ENCODE measurements at places on chromosomes 12 and 14.
A peak's percentile ranks its signal among the peaks of the same experiment; 100 is the strongest.

- DNase-seq, result no peak
These were observed 18.3 kb downstream of the HOXC4 start for GRCh38 chr12:54071942-54072341.

GRCh38 chr14:44108601-44109000 lies 398.5 kb downstream of the FSCB start:
- no peak for DNase-seq

GRCh38 chr14:60116181-60116580 lies 24.5 kb downstream of the PCNX4 start:
- no peak for DNase-seq

- peak; percentile 12 for DNase-seq
These were observed 63.8 kb downstream of the FBXO33 start for GRCh38 chr14:39368261-39368959.

- DNase-seq, result no peak
These were observed 179.2 kb upstream of the RTL1 start for GRCh38 chr14:101082436-101083384.

DNA sequence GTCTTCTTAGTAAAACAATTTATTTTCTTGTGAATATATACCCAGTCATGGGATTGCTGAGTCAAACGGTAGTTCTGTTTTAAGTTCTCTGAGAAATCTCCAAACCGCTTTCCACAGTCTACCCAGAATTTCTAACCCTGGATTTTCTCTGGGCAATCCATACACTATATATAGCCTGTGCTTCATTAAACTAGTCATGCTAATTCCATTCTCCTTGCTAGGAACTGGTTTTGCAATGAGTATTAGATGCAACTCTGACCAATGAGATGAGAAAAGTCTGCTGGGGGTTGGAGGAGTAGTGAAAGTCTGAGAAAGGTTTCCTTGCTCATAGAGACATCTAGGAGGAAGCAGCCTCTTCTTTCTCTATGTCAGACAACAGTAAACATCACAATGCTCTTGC lies 196.1 kb upstream of the CDKN3 start:
- no peak for DNase-seq

Measured in CD4-positive, alpha-beta T cell treated with Interleukin-15 for 4 hours (primary cell).